OCI-LY7 (cell line): ENCODE measurements at places on chromosomes 5 and 9. TPM values are rescaled to one million over a fixed set of nuclear protein-coding genes. Genes with fewer than 3 reads are reported as not detected.

Gene NXNL2
- not detected in 2 replicates for total RNA-seq

DNA sequence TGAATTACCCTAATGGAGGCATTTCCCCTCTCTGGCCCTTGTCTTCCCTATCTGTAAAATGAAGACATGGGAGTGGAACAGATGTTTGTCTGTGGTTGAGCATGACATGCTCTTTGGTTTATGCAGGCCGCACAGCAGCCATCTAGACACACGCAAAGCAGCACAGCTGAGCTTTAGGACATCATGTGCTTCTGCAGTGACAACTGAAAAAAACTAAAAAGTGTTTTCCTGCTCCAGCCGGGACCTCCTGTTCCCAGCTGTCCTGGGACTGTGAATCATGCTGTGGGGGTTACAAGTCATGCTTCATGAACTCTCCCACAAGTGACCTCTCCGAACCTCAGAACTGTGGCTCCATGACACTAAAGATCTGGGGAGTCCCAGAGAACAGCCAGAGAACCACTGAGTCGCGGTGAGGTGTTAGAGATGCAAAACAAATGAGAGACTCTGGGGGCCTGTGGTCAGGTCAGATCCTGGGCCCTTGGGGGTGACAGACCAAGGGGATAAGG lies 1.7 kb downstream of the SMIM3 start:
- no peak for DNase-seq

Gene DMXL1
- total RNA-seq = 79.4 and 86.8 TPM in 2 replicates

DNA sequence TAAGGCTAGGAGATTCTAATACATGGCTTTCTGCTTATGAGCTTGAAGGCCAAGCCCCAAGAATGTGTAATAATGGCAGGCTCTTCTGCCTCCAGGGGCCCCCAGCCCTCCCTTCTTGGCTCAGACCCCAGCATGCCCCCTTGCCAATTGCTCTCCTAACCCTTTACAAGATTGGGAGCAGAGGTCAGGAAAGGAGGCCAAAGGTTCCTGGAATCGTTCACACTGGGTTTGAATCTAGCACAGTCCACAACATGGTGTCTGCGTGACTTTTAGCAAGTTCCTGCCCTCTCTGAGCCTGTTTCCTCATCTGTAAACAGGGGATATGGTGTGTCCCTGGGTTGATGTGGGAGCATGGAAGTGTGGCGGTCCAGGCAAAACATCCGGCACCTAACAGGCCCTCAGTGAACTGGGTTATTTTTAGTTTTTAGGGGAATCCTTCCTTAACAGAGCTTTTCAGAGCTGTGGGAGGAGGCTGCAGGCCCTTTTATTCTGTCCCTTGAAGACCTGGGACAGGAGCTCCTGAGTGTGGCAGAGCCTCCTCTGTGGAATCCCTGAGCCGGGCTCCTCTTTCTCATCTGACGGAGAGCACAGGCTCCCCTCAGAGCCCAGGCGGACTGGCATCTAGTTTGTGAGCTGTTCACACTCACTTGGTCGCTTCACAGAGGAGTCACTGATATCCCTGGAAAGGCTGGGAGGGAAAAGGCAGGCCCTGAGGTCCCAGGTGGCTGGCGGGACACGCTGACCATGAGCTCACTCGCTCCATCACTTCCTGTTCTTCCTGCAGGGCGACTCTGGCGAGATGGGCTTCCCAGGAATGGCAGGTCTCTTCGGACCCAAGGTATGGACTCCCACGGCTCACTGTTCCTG lies 23.4 kb upstream of the ORM1 start:
- no peak for DNase-seq

GRCh38 chr5:83472508-83473345 lies 1.2 kb downstream of the VCAN start:
- no peak for DNase-seq

DNA sequence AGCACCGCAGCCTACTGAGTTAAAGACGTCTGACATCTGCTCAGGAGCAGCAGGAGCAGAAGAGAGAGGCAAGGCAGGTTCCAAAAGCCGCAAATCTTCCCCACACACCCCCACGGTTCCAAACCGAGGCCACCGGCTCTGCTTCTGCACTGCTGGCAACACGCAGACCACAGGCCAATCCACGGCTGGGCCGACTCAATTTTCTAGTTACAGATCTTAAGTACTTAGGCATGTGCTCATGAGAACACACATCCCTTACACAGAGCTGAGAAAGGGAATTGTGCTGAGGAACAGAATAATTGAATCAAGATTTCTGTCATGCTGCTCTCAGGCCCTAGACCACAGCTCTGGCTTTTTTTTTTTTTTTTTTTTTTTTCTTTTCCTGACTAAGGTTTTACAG lies 32.6 kb downstream of the PAX5 start:
- no peak for DNase-seq

- DNase-seq = no peak
These were observed 8.8 kb downstream of the ETF1 start for GRCh38 chr5:138533973-138534941.

Gene CCIN
- not detected in 2 replicates for total RNA-seq

- no peak for DNase-seq
These were observed 294.0 kb downstream of the YTHDC2 start for GRCh38 chr5:113807427-113807991.

DNA sequence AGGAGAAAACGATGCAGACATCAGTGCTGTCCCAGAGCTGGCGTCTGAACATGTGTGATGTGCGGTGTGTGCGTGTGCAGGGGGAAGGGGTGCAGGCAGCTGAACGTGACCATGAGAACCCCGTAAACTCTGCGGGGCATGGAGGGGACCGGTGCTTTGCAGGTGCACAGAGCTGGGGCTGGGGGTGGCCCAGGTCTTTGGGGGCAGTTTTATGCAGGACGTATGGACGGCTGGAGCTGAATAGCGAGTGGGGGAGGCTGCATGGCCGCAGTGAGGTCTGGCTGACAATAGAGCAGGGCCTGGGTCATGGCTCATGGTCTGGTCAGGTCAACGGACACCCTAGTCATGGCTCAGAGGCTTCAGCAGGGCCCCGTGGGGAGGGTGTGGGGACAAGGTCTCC lies 3.3 kb upstream of the EXOC3 start:
- no peak for DNase-seq

DNA sequence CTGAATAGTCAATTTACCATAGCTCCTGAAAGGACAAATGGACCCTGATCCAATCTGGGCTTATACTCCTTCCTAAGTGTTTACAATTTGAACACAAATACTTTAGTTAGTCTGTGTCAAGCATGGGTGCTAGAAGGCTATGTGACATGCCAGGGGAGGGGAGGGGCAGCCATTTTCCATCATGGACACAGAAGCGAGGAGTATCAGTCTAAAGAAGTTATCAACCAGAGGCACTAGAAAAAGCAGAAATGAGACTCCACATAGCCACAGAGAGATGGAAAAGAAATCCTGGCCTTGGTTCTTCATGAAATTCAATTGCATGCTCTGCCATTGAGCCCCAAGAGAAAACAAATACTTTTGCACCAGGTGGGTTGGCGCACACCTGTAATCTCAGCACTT lies 61.8 kb downstream of the NR6A1 start:
- DNase-seq = no peak

DNA sequence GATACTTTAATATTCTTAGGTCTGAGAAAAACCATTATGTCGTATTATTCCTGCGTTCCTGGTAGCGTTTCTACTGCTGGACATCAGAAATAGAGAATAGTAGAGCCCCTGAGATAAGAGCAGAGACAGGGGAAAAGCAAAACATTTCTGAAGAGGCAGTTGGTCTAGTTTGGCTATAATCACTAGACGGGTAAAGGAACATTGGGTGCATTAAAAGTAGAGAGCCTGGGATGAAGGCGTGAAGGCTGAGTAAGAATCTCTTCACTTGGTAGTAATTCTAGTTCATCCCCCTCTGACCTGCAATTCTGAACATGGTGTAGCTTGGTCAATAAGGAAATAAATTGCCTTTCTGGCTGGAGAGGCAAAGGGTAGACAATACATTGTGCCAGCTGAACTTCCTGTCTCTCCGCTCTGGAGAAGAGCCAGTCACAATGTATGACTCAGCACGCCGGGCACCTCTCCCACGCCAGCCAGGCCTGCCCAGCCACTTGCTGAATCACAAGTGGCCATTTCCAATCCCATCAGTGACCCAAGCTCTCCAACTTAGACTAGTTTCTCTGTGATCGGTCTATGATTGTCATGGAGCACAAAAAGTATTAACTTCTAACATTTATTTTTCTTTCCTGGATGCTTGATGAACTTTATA lies 75.4 kb downstream of the STK32A start:
- DNase-seq = no peak

Gene CDH18
- total RNA-seq = not detected in 2 replicates

GRCh38 chr9:87381050-87381711 lies 116.5 kb upstream of the DAPK1 start:
- no peak for DNase-seq

GRCh38 chr5:148911386-148911785 lies 85.0 kb downstream of the ADRB2 start:
- no peak for DNase-seq

GRCh38 chr9:95645992-95646391 lies 129.2 kb upstream of the PTCH1 start:
- DNase-seq = no peak

Gene HRH2
- not detected in 2 replicates for total RNA-seq
